PC-9 (cell line): ENCODE measurements at places on chromosomes 1 and 21. TPM values are rescaled to one million over a fixed set of nuclear protein-coding genes. Genes with fewer than 3 reads are reported as not detected.

The FCRL6 gene
- total RNA-seq: not detected in 2 replicates

- H3K27ac ChIP-seq: no peak overlapping the region
- H3K36me3 ChIP-seq: no peaks in the 10 kb centered on the region
- DNase-seq: no peak
- H3K4me1 ChIP-seq: peaks cover 26% of the 10 kb centered on the region
Measured at GRCh38 chr1:108563808-108564207, 3.9 kb downstream of the EEIG2 start.

The KIAA0040 gene
- total RNA-seq: 8.8 and 9.5 TPM in 2 replicates

The SYT2 gene
- 0.07 TPM in 1 of 2 replicates, not detected in the other for total RNA-seq

- H3K4me1 ChIP-seq: no peaks in the 10 kb centered on the region
- no peak for DNase-seq
- H3K4me3 ChIP-seq: no peak overlapping the region
- H3K36me3 ChIP-seq: no peaks in the 10 kb centered on the region
Measured at GRCh38 chr21:40613546-40614030, 233.4 kb downstream of the DSCAM start.

DNA sequence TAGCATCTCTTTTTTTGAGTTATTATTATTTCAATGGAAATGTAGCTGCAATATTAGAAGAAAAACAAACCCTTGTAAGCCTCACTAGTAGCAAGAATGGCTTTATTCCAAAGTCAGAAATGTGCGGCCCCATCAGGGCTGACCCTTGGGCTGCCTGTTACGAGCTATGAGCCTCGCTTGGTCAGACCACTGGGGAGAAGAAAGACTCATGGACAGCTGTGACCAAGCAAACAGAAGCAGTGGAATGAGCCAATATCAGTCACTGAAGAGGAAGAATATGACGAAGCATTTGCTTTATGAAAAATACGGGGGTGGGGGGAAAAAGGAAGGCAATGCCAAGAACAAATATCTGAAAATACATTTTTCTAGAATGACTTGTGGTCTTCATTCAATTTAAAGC, 504.5 kb downstream of the LMO4 start:
- H3K36me3 ChIP-seq: no peaks in the 10 kb centered on the region
- 0 out of 2 replicates have a peak, but pooled peaks cover 7% of the 10 kb centered on the region for H3K4me1 ChIP-seq
- no peaks in the 10 kb centered on the region for H3K27me3 ChIP-seq
- DNase-seq: no peak

- no peaks in the 10 kb centered on the region for H3K27me3 ChIP-seq
- H3K36me3 ChIP-seq: no peaks in the 10 kb centered on the region
- H3K27ac ChIP-seq: no peak overlapping the region
- DNase-seq: no peak
Measured at GRCh38 chr1:12179111-12179519, 12.3 kb downstream of the TNFRSF1B start.

DNA sequence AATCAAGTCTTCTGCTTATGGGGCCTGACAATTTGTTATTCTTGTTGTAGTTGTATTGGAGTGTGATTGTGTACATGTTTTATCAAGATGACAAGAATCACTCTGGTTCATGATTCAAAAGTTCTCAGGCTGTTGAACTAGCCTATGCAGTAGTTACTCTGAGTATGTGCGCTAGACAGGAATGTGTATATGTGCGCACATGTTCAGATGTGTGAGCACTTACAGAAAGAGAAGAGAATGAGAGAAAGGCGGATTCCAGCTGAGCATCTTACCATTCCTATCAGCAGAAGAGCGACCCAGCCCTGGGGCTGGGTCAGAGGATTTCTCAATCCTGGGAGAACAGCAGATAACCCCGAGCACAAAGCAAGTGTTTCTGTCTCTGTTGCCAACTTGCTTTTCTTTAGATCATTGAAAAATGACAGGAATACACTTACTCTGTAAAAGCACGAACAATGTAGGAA, 110.8 kb upstream of the HOOK1 start:
- no peaks in the 10 kb centered on the region for H3K36me3 ChIP-seq
- no peak for DNase-seq
- no peak overlapping the region for H3K27ac ChIP-seq
- no peak overlapping the region for H3K4me3 ChIP-seq
- H3K27me3 ChIP-seq: no peaks in the 10 kb centered on the region
- H3K4me1 ChIP-seq: peaks cover 10% of the 10 kb centered on the region

The HEYL gene
- total RNA-seq: 0.17 and 0.35 TPM in 2 replicates

The LCK gene
- total RNA-seq: 2.0 and 2.6 TPM in 2 replicates

GRCh38 chr21:35840197-35840799, 220.0 kb downstream of the SETD4 start:
- H3K4me1 ChIP-seq: no peaks in the 10 kb centered on the region
- no peaks in the 10 kb centered on the region for H3K27me3 ChIP-seq
- H3K27ac ChIP-seq: no peak overlapping the region
- DNase-seq: peak; percentile 32
- no peaks in the 10 kb centered on the region for H3K36me3 ChIP-seq

DNA sequence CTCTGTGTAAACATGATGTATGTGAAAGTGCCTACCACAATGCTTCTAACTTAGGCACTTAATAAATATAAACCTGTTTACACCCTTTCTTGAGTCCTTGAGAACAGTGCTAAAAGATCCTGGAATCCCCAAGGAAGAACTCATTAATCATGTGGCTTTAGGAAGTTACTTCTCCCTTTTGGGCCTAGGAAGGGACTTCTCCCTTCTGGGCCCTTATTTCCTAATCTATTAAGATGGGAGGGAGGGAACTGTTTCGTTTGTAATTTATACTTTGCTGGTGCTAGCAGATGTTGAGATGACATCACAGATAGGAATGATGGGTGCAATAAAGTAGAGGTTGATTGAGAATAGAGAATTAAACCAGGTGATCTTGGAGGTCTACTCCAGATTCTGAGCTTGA, 1.2 kb downstream of the BTF3L4 start:
- H3K36me3 ChIP-seq: peaks cover 25% of the 10 kb centered on the region
- peak overlapping the region; percentile 95 for H3K4me3 ChIP-seq
- H3K4me1 ChIP-seq: peaks cover 39% of the 10 kb centered on the region

The BTF3L4 gene
- 47.0 and 48.6 TPM in 2 replicates for total RNA-seq

DNA sequence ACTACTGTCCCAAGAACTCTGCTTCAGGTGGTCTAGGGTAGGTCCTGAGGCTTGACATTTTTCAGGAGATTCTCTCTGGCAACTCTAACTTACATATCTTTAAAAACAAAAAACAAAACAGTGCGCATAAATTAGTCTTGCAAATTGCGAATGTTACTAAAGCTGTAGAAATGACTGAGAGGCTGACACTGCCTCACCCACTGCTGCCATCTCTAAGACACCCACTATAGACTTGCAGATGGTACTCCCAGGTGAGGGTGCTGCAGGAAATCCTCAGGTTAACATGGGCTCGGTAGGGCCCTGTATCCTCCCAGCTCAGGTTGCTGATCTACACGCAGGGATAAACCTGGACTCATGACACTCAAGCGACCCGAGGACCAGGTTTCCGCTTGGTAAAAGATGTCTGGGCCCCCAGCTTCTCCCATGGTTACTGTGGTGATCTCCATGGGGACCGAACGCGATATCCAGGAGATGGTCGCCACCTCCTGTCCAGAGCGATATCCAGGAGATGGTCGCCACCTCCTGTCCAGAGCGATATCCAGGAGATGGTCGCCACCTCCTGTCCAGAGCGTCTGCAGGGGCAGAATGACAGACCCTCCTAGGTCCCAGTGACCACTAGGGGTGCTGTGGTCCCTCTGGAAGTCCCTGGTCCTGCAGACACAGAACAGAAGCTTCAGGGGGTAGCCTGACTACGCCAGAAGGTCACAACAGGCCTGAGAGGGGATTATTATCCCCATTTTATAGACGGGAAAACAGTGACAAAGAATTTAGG, 16.2 kb upstream of the LY9 start:
- H3K4me3 ChIP-seq: no peak overlapping the region
- no peaks in the 10 kb centered on the region for H3K27me3 ChIP-seq

DNA sequence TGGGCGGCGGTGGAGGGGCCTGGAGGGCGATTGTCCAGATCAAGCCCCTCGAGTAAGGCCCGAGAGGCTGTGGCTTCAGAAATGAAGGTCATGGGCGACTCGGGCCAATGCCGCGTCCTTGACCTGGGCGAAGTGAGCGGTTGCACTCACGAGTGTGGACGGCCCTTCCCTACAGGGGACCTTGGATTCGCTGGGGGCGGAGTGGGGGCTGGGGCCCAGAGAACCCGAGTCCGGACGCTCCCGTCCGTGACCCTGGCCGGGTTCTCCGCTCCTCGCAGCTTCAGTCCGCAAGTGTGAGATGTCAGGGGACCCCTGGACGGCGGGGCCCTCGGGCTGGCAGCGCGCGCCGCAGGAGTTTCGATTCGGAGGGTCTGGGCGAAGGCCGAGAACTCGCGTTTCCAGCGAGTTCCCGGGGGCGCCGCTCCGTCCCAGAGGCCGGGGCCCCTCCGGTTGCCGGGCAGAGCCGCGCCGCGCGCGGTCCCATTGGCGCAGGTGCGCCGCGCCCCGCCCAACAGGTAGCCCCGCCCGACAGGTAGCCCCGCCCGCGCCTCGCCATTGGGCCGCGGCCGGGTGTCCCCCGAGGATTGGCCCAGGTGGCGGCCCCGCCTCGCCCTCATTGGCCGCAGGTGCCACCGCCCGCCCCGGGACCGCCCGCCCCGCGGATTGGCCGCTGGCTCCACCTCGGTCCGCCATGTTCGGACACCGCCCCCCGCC, at the start of gene PRKCZ:
Gene PRKCZ (plus strand): TSS at position 694 of the 714 bp plus-strand sequence. CDS start 220 bp downstream, outside the sequence.
- no peaks in the 10 kb centered on the region for H3K36me3 ChIP-seq
- peak within 1 kb of the TSS; percentile 79 for H3K4me3 ChIP-seq
- H3K27me3 ChIP-seq: no peaks in the 10 kb centered on the region
- H3K4me1 ChIP-seq: 0 out of 2 replicates have a peak, but pooled peaks cover 5% of the 10 kb centered on the region

- no peak overlapping the region for H3K27ac ChIP-seq
- H3K27me3 ChIP-seq: no peaks in the 10 kb centered on the region
Measured at GRCh38 chr21:18826562-18826961, 423.0 kb upstream of the TMPRSS15 start.

The TMEM69 gene
- total RNA-seq: 25.5 and 49.4 TPM in 2 replicates

The SLC37A1 gene
- 23.5 and 26.7 TPM in 2 replicates for total RNA-seq

DNA sequence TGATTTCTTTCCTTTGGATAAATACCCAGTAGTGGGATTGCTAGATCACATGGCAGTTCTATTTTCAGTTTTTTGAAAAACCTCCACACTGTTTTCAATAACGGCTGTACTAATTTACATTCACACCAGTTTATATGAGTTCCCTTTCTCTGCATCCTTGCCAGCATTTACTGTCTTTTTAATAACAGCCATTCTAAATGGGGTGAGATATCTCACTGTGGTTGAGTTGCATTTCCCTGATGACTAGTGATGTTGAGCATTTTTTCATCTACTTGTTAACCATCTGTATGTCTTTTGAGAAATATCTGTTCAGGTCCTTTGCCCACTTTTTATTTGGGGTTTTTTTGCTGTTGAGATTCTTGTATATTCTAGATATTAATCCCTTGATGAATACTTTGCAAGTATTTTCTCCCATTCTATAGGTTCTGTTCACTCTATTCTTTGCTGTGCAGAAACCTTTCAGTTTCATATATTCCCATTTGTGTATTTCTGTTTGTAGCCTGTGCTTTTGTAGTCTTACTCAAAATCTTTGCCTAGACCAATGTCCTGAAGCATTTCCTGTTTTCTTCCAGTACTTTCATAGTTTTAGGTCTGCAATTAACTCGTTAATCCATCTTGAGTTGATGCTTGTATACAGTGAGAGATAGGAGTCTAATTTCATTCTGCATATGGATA, 7.3 kb downstream of the HENMT1 start:
- peaks cover 7% of the 10 kb centered on the region; the same call in 1 of the 2 replicates for H3K36me3 ChIP-seq
- no peaks in the 10 kb centered on the region for H3K27me3 ChIP-seq
- no peak overlapping the region for H3K4me3 ChIP-seq
- H3K4me1 ChIP-seq: no peaks in the 10 kb centered on the region

DNA sequence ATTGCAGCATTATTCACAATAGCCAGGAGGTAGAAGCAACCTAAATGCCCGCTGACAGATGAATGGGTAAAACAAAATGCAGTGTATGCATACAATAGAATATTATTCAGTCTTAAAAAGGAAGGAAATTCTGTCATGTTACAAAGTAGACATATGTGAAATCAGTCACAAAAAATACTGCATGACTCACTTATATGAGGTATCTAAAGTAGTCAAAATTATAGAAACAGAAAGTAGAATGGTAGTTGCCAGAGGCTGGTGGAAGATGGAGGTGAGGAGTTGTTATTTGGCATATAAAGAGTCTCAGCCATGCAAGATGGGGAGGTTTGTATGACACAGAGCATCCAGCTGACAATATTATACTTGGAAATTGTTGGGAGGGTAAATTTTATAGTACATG, 43.0 kb upstream of the EGLN1 start:
- no peak overlapping the region for H3K4me3 ChIP-seq
- DNase-seq: no peak
- H3K36me3 ChIP-seq: no peaks in the 10 kb centered on the region
- no peaks in the 10 kb centered on the region for H3K4me1 ChIP-seq
- no peaks in the 10 kb centered on the region for H3K27me3 ChIP-seq

The FBXO2 gene
- 40.3 and 74.0 TPM in 2 replicates for total RNA-seq

DNA sequence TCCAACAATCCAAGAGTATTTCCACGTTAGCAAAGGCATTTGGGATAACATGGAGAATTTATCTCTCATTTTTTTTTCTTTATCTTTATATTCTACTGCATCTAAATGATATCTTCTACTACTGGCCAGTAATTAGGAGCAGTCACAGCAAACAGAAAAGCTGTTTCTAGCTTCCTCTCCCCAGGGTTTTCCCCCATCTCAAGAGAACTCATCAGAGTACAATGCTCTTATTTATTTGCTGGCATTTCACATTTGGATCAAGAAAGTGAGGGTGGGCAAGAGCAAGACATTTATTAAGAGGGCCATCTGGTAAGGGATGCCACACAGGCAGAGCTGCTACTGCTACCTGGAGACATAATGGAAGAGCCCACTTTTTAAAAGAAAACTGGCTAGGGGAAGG, 368.2 kb downstream of the USH2A start:
- H3K27me3 ChIP-seq: no peaks in the 10 kb centered on the region
- no peak overlapping the region for H3K4me3 ChIP-seq
- DNase-seq: no peak
- no peaks in the 10 kb centered on the region for H3K36me3 ChIP-seq
- no peak overlapping the region for H3K27ac ChIP-seq

The CD164L2 gene
- 0.63 and 1.7 TPM in 2 replicates for total RNA-seq

The CFAP74 gene
- 2.8 and 3.0 TPM in 2 replicates for total RNA-seq

DNA sequence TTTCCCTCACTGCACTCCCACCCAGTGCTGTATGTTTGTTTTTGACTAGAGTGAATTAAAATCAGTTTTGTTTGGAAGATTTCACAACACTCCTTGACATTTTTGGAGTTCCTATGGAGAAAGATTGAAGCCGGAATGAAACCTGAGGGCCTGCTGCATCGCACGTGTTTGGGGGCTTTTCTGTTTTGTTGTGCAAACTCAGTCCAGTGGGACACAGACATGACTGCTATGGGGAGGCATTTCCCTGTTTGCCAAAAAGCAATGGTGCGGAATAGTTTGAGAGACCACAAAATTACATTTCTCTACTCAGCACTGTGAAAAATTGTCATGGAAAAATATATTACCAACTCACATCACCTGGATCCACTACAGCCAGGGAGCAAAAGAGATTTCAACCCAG, 43.8 kb upstream of the KCNE2 start:
- H3K27me3 ChIP-seq: peaks cover 32% of the 10 kb centered on the region
- H3K36me3 ChIP-seq: no peaks in the 10 kb centered on the region
- H3K27ac ChIP-seq: no peak overlapping the region
- no peak overlapping the region for H3K4me3 ChIP-seq
